Left colon (tissue), 2 donors: ENCODE measurements at places on chromosomes 4 and X. TPM values are rescaled to one million over a fixed set of nuclear protein-coding genes. Genes with fewer than 3 reads are reported as not detected.

DNA sequence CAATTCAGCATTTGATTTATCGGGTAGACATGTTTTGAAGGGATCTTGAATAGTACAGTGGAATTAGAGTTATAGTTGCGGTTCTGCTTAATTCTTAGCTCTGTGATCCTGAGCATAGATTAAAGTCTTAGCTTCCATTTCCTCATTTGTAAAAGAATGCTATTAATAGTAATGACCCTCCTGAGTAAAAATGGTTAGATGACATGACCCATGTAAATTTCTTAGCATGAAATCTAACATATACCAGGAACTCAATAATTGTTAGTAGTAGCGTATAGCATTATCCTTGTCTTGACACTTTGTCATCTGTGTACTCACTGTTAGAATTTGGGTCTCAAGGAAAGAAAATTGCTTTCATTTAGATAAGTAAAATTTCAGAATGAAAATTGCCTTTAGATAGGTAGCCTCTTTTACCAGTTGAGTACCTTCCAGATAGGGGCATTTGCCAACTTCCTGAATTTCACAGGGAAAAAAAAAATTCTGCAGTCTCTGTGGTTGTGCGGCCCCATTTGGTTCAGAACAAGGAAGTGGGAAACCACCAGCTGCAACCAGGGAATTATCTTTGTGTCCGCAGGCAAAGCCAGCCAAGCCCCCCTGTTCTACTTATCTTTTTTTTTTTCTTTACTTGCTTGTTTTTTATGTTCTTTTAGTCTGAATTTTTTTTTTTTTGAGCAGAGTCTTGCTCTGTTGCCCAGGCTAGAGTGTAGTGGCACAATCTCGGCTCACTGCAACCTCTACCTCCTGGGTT, 86.9 kb downstream of the TMEM164 start:
- DNase-seq, result no peak

GRCh38 chrX:137988470-137988869, 422.5 kb downstream of the ZIC3 start:
- no peak for DNase-seq

GRCh38 chr4:185305979-185306442, 89.7 kb downstream of the LRP2BP start:
- no peak for DNase-seq

USP26 gene
- not detected for total RNA-seq

WDR17 gene
- 1.1 TPM for total RNA-seq
